ENCODE measurements at places on chromosomes 11 and 22. TPM values are rescaled to one million over a fixed set of nuclear protein-coding genes. Genes with fewer than 3 reads are reported as not detected.

Gene MIAT
- total RNA-seq: 0.32 TPM

Gene PLAAT2
- total RNA-seq: not detected

Gene MPZL3
- 0.49 TPM for total RNA-seq

Gene IGSF9B
- not detected for total RNA-seq

Gene MPZL2
- total RNA-seq: 0.18 TPM

Gene TESMIN
- total RNA-seq: not detected

Gene KRTAP5-9
- total RNA-seq: not detected

Gene FGF4
- not detected for total RNA-seq

Gene CXCR5
- total RNA-seq: not detected

Gene TBX10
- not detected for total RNA-seq

Gene C11orf16
- total RNA-seq: not detected

Gene SLC22A9
- total RNA-seq: not detected

Gene EEF1G
- 2,099 TPM for total RNA-seq

Gene OR2AG2
- total RNA-seq: not detected

Gene SHANK2
- total RNA-seq: 0.49 TPM

Gene PRMT3
- total RNA-seq: 8.9 TPM

Gene TIMM8B
- 59.9 TPM for total RNA-seq

Gene IGF2
- 28.7 TPM for total RNA-seq

Gene CADM1
- total RNA-seq: 1.3 TPM

Gene OR8G5
- total RNA-seq: not detected

Gene DMC1
- under 0.01 TPM for total RNA-seq

Gene RAC2
- 61.9 TPM for total RNA-seq

Gene TSKU
- total RNA-seq: 37.7 TPM

Gene SESN3
- 10.5 TPM for total RNA-seq

Gene TCN1
- not detected for total RNA-seq

Gene PHLDB1
- total RNA-seq: 99.8 TPM

Gene OR10A4
- total RNA-seq: not detected

Gene PNPLA2
- 27.1 TPM for total RNA-seq

Gene OR5A1
- not detected for total RNA-seq

Gene SNU13
- 164 TPM for total RNA-seq

Gene H19
- 5,783 TPM for total RNA-seq

Gene NXPE1
- total RNA-seq: not detected

Gene FGF19
- not detected for total RNA-seq

Gene IZUMO1R
- not detected for total RNA-seq

Gene PGR
- total RNA-seq: 0.49 TPM

Gene APOL3
- 12.5 TPM for total RNA-seq

Gene RGL4
- not detected for total RNA-seq

Gene TMEM223
- 31.2 TPM for total RNA-seq

Gene BRD1
- total RNA-seq: 21.3 TPM

Gene CCDC87
- total RNA-seq: not detected

Gene PYGM
- 5.8 TPM for total RNA-seq

Gene UBQLN3
- total RNA-seq: not detected

Gene CASP4
- total RNA-seq: 123 TPM

Gene TTC36
- total RNA-seq: not detected

Gene PGM2L1
- total RNA-seq: 0.72 TPM

Gene GRK3
- 7.6 TPM for total RNA-seq

Gene CCDC89
- 1.3 TPM for total RNA-seq

Gene FREY1
- not detected for total RNA-seq

Gene TMEM25
- 4.2 TPM for total RNA-seq

Gene SYT13
- total RNA-seq: not detected

Gene NTM
- 1.9 TPM for total RNA-seq

Gene CRYBB2
- not detected for total RNA-seq

Gene OR52A1
- total RNA-seq: not detected

Gene KCNC1
- not detected for total RNA-seq

Data from cardiac atrium fibroblast (primary cell).